Smooth muscle cell of bladder (primary cell): ENCODE measurements at places on chromosomes 6 and 20. TPM values are rescaled to one million over a fixed set of nuclear protein-coding genes. Genes with fewer than 3 reads are reported as not detected.

Gene CLDN20
- not detected in 2 replicates for total RNA-seq

Gene C4A
- total RNA-seq, result 7.3 and 11.3 TPM in 2 replicates

Gene ID4
- 8.0 and 10.2 TPM in 2 replicates for total RNA-seq

Gene POM121L2
- total RNA-seq, result not detected in 2 replicates

Gene SLC17A1
- not detected in 2 replicates for total RNA-seq

Gene LHFPL5
- not detected in 2 replicates for total RNA-seq

Gene CTCFL
- not detected in 2 replicates for total RNA-seq

Gene GMNN
- 8.2 and 10.7 TPM in 2 replicates for total RNA-seq

Gene PRDM13
- not detected in 2 replicates for total RNA-seq

Gene ACTL10
- total RNA-seq, result 1.3 and 1.9 TPM in 2 replicates
